GM10248 (cell line): ENCODE measurements at places on chromosomes 1 and 21.

GRCh38 chr1:154594811-154595210 is 13.2 kb downstream of the ADAR start:
- no peak for DNase-seq

GRCh38 chr1:200909071-200909470 is 14.4 kb downstream of the INAVA start:
- no peak for DNase-seq

GRCh38 chr1:82390627-82391026 is 589.9 kb downstream of the ADGRL2 start:
- no peak for DNase-seq

DNA sequence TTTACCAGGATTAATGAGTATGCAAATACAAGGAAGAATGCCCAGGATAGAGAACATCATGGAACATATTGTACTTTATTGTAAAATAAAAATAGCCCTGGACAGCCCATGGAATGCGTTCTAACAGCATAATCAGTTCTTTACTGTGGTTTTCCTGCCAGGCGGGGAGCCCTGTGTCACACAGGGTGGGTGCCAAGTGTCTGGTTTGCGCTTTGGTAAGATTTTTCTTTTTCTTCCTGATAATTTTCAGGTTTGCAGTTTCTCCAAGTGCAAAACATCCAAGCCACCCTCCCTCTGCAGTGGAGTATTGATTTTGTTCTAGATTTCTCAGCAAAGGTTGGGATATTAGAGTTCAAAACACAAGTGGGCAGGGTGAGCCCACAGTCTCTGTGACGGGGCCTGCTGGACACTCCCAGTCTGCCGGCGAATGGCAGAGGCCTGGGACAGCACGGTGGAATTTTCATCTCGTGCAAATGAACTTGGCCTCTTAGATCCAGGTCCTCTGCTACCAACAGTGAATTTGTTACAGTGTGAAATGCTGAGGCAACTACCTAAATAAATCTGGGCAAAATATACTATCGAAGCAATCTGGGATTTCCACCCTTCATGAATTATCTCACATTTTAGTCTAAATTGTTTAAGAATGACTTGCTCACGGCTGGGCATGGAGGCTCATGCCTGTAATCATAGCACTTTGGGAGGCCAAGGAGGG is 15.6 kb upstream of the KCNJ15 start:
- no peak for DNase-seq

- no peak for DNase-seq
Measured at GRCh38 chr1:200274116-200274515, 135.7 kb downstream of the ZNF281 start.

DNA sequence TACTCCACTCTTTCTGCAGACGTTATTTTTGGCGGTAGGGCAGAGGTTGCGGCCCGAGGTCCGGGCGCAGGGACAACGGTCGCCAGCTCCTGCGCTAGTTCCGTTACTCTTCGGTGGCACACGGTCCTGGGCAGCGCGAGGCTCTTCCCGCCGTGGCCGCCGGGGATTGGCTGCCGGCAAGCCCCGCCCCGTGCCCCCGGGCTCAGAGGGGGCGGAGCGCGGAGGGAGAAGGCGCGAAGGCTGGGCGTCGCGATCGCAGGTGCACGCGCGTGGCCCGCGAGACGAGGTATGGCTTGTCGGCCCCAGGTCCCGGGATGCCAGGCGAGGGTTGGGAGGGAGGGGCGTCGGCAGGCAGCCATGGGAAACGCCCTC is 518 bp upstream of the SHE start:
- no peak for DNase-seq

DNA sequence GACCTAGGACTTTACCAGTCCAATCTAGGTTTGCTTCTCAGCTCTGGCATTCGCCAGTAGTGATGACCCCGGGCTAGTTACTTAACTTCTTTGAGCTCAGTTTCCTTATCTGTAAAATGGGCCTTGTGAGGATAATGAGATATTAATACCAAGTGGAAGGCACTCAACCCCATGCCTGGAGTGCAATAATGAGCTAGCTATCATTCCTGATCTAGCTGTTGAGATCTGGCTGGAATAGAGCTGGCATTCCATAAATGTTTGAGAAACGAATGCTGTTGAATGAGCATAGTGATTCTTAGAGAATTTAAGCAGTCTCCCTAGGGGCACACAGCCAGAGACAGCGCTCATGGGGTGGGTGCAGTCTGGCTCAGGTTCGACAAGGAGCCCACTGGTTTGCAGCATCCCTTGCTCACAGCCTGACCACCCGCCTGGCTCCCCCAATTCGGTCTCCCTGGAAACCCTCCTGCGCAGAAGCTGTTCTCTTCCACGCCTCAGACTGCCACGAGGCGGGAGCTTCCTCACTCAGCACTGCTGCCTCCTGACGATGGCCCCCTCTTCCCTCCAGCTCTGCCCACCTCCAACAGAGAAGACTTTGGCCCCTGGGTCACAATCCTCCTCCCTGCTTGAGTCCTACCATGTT is 32.5 kb downstream of the DHCR24 start:
- DNase-seq = no peak

DNA sequence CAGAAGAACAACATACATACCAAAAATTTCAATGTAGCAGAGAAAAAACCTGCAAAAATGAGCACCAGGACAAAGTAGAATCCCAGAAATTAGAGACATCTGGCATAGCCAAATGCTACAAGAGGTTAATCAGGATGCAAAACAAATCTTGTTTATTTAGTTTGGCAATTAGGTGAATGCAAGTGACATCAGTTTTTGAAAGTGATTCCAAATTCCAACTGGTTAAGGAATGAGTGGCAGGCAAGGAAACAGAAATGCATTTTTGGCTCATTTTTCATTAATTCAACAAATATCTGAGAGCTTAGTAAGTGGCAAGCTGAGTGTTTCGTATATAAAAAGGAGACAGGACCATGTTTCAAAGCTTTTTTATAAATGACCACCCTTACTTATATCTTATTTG is 21.3 kb downstream of the SCAF4 start:
- no peak for DNase-seq

DNA sequence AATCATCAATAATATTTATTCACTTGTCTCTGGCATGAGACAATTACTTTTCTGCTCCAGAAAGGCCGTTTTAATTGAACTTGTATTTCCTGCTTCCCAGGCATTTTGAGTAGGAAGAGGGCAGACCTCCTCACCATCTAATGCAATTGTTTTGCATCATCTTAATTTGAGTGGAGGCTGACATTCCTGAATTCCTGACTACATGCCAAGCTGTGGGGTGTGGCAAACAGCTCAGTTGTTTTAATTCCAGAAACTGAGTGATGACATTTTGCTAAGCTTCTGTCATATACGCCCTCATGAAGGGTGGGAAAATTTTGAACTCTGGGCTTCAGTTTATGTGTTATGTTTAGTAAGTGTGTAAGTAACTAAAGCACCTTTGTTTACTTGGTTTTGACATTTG is 125.4 kb upstream of the USP25 start:
- DNase-seq = no peak

- no peak for DNase-seq
Measured at GRCh38 chr21:45742247-45742646, 98.7 kb downstream of the PCBP3 start.

DNA sequence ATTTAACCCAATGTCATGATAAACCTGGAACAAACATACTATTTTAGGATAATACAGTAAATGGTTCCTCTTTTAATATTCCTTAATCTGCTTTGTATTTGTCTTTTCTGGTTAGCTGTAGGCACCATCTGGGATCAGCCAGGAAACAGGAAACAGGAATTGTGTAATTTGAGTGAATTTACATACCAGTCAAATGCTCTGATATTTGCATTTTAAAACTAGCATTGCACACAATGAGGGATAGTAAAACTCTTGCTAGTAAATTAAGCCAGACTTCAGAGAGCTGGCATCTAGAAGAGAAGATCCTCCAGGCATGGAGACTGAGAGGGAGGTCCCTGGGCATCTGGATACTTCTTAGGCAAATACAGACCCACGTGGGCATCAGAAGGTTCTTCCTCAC is 103.5 kb downstream of the HMCN1 start:
- DNase-seq = no peak

- no peak for DNase-seq
Measured at GRCh38 chr1:218568962-218569550, 223.9 kb downstream of the TGFB2 start.

DNA sequence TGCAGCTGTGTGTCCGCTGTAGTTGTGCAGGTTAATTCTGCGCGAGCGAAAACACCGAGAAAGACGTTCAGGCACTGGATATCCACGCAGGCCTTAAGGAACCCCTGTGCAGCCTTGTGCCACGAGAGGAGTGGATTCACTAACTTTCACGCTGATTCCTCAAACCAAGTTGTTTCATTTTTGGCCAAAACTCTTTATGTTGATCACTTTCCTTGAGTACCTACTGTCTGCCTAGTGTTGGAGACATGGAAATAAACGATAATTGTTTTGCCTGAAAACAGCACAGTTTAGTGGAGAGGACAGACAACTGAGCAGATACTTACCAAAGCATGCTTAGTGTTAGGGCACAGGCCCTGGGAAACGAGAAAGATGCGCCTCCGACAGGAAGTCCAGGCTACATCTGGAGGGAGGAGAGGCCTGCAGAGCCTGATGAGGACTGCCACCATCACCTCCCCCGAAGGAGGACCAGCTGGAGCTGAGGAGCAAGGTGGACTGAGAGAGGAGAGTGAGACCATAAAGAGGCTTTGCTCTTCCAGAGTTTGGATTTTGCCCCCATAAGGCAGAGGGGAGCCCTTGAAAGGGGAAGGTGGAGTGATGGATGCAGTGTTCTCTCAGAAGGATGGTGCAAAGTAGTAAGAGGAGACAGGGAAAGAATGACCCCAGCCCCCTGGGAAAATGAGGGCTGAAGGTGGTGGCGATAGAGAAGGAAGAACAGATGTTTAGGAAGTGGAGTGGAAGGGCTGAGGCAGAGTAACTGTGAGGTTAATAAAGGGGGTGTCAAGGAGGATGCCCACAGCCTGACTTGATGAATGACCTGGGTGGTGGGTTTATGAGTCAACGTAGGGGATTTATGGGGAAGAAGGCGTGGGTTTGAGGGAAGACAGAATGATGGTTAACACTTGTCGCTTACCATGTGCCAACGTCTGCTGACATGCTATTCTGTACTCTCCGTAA is 956 bp upstream of the SCAF4 start:
- no peak for DNase-seq

GRCh38 chr1:244087611-244088010 is 36.5 kb downstream of the ZBTB18 start:
- DNase-seq = no peak

- DNase-seq = no peak
Measured at GRCh38 chr1:229243638-229244037, 27.3 kb upstream of the RAB4A start.

DNA sequence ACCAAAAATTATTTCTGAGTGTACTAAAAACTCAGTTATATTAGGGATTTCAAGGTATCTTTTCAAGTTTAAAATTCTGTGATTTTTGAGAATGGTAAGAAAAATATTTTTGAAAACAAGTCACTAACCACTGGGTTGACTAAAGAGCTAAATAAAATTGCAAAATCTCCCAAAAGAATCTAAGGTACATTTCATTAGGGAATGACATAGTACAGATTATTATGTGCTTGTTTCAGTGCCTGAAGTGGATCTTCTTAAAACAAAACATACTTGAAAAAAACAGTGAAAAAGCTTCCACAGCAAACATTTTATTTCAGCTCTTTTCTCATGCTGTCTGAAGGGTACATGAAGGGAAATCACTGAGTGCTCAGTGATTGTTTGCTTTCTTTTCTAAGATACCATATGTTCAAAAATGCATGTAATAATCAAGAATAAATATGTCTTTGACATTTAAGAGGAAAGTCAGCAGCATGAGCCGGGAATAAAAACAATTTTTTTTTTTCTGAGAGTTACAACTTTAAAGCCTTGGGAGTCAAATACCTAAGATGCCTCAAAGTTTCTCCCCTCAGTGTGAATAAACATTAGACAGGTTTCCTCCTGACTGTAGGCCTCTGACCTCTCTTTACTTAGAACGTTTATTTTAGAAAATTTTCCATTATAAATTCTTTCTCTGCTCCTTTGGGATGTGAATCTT is 200.7 kb downstream of the KCNT2 start:
- no peak for DNase-seq

- DNase-seq = no peak
Measured at GRCh38 chr1:246658567-246658966, 65.6 kb upstream of the SCCPDH start.

DNA sequence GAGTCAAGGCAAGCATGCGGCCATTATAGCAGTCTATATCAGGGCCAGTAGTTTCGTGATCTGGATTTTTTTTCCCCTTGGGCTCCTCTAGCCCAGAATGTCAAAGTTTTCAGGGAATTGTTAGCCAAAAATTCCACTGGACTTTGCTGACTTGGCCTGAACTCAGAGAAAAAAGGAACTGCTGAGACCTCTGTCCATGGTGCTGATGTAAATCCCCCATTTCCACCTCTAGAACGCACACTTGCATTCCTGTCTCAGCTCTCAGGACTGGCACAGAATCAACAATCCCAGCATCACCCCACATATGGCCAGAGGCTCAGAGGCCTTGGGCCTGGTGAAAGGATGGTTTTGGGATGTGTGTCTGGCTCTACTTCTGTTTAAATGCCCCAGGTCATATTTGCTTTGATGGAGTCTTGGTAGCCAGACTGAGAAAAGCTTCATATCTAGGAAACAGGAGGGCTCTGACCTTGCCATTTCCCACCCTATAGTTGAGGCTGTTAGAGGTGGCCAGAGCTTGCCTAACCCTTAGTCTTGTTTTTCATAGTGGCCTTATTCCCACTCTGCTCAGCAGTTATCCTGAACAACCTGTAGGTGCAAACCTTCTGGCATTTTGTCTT is 16.9 kb upstream of the EFCAB14 start:
- peak; percentile 37 for DNase-seq

GRCh38 chr1:938088-938683 is 14.5 kb downstream of the SAMD11 start:
- DNase-seq = no peak

DNA sequence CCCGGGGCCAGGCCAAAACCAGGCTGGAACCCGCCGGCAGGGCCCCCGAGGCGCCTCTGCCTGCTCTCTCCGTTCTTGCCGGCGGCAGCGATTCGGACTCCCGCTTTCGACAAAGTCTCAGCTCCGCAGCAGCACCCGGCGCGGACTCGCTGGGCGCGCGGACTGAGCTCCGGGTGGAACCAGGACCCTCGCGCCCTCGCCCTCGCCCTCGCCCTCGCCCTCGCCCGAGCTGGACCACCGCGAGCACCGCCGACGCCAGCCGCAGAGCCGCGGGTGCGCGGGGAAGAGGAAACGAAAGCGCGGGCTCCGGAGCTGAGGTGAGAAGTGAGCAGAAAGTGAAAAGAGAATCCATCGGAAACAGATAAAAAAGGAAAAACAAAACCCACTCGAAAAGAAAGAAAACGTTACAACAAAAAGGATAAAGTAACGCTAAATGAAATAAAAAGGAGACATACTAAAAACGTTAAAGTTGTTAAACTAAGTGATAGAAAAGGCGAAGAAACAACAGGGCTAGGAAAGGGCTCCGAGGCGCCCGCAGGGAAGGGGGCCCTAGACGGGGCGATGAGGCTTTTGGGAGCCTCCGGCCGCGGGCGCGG is 64.9 kb downstream of the MEF2D start:
- DNase-seq = peak; percentile 45

GRCh38 chr1:161791904-161792655 is 26.0 kb downstream of the ATF6 start:
- DNase-seq = no peak

- DNase-seq = no peak
Measured at GRCh38 chr1:53469373-53469772, 10.2 kb downstream of the DMRTB1 start.
